ENCODE measurements at places on chromosomes 2 and 18.

GRCh38 chr2:49035481-49035880, 118.8 kb downstream of the FSHR start:
- no peak for DNase-seq

GRCh38 chr2:120912101-120912985, 176.7 kb downstream of the GLI2 start:
- no peak for DNase-seq

DNA sequence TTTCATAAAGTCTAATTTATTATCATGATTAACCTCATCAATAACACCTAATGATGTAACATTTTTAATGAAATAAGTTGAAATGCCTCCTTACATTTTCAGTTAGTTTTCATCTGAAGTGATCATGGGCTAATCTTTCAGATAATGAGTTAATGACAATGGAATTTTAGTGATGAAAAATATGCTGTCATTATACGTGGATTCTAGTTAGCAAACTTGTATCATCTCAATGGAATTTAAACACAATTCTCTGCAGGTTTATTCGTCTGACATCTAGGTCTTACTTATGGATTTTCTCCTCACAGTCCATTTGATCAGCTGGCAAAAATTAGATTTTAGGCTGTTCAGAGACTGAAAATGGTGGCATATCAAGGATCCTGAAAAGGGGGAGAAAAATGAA, 885.0 kb downstream of the SLC4A3 start:
- no peak for DNase-seq

DNA sequence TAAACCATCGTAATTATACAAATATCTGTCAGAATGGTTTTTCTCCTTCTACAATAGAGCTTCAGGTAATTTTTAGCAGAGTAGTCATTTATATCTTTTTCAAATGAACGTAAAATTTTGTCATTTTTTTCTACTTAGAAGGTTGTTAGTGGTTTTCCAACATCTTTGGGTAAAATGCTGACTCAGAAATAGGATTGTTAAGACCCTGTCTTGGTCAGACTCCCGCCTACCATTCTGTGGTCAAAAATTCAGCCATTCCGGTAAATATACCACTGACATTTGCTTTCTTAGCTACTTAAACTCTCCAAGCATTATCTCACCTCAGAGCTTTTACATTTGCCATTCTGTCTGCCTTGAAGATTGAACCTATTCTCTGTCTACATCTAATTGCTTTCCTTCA, 154.1 kb upstream of the CDH19 start:
- DNase-seq, result no peak

DNA sequence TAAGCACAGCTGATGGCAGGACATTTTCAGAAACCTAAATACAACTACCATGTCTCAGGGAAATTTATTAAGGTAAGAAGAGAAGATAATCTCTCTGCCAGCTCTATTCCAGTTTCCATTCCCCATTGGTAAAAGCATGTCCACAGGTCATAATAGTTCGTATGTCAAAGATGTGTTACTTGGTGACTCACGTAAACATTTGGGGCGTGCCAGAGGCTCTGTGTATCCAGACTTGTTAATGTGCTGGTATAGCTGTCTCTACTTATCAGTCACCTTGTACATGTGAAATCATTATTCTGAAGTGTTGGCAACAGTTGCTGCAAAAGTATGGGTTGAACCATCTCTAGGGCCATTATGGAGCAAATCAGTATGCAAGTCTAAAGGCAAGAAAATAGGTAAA, 1345.1 kb downstream of the SUCLG1 start:
- no peak for DNase-seq

GRCh38 chr2:236866542-236867340, 218.9 kb upstream of the COPS8 start:
- no peak for DNase-seq

- DNase-seq, result no peak
Observed at GRCh38 chr2:170141865-170142264, 36.1 kb upstream of the MYO3B start.

GRCh38 chr2:240463866-240464481, 28.5 kb downstream of the GPC1 start:
- DNase-seq, result no peak

DNA sequence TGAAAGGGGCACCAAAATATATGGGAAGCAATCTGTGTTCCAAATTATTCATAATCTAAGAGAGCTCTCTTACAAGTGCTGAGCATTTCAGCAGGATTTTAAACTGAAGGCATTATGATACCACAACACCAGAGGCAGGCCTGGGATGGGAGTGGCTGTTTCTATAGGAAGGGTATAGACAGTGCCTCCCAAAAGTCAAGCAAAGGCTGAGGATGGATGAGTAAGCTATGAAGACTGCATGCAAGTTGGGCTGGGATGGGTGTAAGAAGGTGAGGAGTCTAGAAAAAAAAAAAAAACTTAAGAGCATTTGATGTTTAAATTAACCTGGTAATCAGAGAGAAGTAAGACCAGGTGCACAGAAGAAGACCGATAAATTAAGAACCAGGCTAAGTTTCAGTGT, 132.5 kb downstream of the OSR1 start:
- DNase-seq, result no peak

- peak; percentile 54 for DNase-seq
Observed at GRCh38 chr18:58263055-58263957, 219.3 kb downstream of the NEDD4L start.

DNA sequence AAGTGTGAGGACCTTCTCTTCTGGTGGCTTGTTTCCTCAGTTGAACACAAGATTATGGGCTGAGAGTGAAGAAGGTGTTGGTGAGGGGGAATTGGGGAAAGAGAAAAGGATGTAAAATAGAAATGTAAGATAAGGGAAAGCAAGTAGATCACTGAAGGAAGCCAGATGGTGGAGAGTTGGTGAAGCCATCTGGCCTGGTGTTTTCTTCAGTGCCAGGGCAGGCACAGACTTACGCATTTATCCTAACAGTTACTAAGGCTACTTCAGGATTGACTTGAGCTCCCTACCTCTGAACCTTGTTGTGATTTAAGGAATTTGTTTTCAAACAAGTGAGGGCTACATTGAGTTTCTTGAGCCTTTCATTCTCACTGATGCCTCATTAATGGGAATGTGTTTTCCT, 113.8 kb downstream of the GALNT1 start:
- peak; percentile 43 for DNase-seq

DNA sequence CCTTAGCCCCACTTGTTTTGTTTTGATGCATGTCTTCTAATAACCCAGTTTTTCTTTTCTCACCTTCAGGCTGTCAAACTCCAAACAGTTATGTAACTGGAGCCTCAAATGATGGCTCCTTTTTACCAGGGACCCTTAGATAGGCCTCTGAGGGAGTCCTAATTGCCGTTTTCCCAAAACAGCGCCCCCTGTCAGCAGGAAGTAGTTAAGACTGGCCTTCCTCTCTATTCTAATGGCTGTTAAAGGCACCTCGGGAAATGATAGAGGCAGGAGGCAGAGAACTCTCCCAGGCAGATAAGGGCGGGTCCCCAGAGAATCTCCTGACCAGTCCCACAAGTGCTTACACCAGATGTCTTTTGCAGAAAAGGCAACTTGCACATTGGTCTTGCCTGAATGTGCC, 123.2 kb downstream of the KCNS3 start:
- DNase-seq, result peak; percentile 5

DNA sequence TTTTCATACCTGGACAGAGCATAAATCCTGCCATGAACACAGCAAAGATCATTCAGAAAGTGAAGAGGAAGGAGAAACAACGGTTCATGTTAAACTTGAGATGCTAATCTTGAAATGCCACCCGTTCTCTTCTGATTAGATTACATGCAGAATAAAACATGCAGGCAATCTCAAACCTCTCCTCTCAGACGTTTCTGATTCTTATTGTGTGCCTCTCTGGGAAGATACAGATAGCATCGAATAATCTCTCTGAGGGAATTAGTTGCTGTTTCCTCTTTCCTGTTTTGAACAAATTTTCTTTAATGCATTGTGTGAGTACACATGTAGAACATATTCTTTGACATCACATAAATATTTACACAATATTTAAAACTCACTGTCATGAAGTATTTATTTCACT, 313.4 kb downstream of the PRKCE start:
- no peak for DNase-seq

DNA sequence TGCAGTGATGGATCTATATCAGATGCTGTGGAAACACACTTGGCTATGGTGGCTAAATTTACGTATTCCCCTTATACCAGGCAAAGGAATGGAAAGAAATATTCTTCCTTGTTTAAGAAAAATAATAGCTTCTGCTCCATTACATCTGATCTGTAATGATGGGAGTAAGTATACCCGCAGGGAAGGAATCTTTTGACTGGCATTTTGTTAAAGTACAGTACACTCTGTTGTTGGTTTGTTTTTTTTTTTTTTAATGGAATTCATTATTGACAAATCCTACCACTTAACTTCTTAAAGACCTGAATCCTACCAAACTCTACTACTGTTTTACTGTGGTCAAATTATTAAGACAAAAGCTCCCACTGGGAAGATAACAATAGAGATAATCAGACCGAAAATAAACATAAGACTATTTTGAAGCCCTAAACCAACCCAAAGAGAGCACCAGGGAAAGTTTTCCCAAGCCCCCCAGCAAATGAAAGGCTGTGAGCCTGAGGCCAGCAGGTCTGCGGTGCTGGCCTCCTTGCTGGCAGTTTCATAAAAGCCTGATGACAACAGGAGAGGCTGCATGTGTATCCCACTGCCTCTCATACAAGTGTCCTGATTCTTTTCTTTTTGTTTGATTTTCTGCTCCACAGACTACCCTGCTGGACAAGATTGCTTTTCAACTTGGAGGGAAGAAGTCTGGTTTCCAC, 101.0 kb downstream of the SLC25A12 start:
- peak; percentile 16 for DNase-seq

DNA sequence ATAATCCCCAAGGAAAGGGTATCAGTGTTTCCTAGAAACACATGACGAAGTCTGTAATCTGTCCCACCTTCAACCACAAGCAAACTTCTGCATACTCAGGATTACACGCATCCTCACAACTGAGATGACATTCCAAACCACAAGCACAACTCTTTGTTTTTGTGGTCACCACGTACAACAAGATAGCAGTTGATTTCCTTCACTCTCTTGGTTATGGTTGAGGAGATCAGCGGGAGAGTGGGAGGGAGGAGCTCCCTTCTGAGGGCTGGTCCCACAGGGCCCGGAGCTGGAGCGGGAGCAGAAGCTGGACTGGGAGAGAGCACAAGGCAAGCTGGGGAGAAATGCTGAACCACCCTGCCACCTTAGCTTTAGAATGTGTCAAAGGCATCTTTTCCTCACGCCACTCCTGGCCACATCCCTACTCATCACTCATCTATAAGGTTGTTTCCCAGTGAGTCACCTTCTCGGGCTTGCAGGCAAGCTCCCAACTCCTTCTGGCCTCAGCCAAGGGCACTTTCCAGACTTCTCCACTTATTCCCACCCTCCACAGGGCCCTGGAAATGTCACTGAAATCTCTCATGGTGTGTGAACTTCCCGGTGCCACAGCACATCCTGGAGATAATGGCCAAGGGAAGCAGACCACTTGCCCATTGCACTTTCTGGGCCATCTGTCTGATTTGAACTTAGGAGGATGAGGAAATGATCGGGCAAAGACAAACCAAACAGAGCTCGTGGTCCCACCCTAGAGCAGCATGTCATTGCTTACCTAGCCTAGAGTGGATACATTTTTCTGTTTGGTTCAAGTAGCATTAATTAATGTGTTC, 98.9 kb upstream of the LGALSL start:
- DNase-seq, result no peak

DNA sequence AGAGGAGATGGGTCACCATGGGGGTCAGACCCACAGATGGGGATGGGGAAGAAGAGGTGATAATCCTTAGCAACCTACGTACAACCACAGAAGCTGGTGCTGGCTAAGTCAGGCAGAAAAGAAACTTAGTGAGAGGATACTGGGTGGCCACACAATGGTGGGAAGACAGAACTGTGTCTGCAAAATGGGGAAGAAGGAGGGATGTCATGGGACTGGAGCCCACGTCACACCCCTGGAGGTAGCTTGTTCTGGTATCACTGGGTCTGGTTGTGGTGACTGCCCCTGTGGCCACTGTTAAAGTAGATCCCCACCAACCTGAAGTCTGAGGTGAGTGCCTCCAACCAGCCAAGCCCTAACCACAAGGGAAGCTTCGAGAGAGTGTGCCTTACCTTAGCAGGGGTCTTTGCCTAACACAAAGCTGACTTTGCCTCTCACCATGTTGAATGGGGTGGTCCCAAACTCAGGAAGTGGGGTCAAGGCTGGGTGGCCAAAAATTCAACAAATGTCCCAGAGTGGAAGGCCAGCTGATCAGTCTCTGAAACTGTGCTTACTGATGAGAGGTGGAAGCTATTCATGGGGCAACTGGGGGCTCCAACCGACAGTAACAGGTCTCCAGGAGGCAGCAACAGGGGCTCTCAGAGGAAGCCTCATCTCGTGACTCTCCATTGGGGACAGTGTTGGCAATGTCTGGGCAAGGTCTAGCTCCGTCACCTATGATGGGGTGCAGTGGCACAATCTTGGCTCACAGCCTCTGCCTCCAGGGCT, 64.8 kb upstream of the SLC1A4 start:
- no peak for DNase-seq

- peak; percentile 77 for DNase-seq
Observed at GRCh38 chr2:36433311-36434217, 78.0 kb downstream of the CRIM1 start.

- DNase-seq, result no peak
Observed at GRCh38 chr2:149129433-149129832, 90.9 kb downstream of the LYPD6B start.

- DNase-seq, result no peak
Observed at GRCh38 chr18:26543373-26543772, 5.0 kb downstream of the KCTD1 start.

DNA sequence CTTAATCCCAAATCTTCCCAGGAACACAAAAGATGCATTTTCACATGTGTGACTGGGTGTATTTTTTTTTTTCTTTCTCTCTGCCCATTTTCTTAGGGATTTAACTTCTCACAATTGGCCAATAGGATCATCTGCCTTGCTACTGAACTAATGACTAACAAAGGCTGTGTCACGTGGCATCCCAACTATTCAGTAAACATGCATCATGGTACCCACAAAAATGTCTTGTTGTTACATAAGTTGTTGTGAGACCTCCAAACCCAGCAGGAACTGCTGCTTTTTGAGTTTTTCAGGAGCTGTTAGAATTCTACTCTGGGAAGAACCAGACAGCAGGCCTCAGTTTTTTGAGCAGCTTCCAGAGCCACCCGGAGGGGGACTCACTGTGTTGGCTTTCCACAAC, 31.9 kb downstream of the GAD1 start:
- DNase-seq, result no peak

DNA sequence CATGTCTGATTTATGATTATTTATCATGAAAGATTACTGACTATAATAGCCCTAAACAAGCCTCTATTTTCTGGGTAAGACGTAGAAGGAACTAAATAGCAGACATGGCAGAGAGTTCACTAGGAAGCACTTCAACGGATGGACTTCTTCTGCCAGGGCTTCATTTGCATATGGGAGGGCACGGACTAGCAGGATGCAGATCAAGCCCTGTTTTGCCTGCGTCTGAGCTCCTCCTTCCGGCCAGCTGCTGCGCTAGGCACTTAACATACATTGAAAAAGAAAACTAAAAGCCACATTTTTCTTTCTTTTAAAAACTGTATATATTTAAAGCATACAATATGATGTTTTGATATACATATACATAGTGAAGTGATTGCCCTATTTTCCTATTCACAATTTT, 340.0 kb upstream of the MEX3C start:
- DNase-seq, result peak; percentile 78

- DNase-seq, result peak; percentile 58
Observed at GRCh38 chr2:38750011-38750890, 910 bp downstream of the SRSF7 start.

All from NCI-H69 (cell line).